ENCODE measurements at places on chromosomes 7 and 10.

GRCh38 chr7:155766966-155767916 is 45.0 kb downstream of the SHH start:
- DNase-seq = no peak

DNA sequence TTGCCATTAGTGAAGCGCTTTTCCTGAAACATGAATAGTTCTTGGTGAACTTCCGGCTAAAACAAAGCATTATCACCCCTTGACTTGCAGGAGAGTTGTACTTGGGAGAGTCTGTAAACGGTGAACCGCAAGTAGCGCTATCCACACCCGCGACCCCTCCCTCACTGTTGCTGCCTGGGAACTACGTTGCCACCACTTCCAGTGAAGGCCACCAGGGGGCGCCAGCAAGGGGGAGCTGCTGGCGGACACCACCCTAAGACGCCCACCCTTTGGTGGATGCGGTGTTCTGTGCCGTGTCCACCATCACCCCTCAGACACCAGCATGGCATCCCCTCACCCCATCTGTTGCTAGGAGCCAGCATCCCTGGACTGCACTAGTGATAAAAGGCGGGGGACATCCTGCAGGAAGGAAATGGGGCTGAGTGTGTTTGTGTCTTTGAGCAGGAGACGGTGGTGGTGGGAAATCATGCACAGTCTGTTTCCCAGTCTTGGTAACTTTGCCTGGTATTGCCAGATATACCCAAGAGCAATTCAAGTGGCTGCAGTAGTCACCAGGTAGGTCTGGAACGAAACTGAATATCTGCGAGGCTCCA is 298.2 kb downstream of the FRMD4A start:
- DNase-seq = no peak

- DNase-seq = no peak
Observed at GRCh38 chr10:22702348-22702747, 12.0 kb downstream of the PIP4K2A start.

- no peak for DNase-seq
Observed at GRCh38 chr10:57338823-57339558, 928.7 kb downstream of the IPMK start.

- DNase-seq = no peak
Observed at GRCh38 chr10:44173608-44173894, 211.3 kb downstream of the CXCL12 start.

DNA sequence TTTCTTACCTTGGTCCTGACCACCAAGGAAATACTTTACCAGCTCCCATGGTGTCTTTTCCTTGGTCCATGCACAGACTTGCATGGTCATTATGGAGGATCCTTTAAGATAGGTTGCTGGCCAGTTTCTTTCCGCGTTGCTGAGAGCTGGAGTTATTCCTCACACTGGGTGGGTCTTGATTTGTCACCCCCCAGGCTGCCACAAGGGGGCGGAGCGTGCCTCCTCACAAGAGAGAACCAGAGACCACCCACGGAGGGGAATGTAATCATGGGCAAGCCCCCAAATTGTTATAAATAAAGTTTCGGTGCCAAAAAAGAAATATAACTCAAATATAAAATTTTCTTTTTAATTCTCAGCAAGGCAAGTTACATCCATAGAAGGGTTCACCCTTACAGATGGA is 10.5 kb upstream of the TRIM24 start:
- DNase-seq = no peak

GRCh38 chr7:74430961-74431466 is 22.7 kb upstream of the GTF2IRD1 start:
- no peak for DNase-seq

DNA sequence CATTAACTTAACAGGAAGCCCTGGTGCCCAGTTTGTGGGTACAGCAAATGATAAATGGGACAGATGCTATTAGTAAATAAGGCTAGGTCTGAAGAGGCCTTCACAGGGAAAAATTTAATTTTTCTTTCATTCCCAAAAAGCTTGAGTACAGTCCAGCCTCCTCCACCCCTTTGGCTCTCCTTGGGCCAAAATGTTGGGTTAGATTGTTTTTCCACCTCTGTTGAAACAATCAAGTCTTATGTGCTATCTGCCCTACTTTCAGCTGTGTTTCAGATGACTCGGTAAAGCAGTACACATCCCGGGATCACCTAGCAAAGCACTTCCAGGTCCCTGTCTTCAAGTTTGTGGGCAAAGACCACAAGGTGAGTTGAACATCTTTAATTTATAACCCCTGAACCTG is 24.3 kb downstream of the PLA2G12B start:
- DNase-seq = no peak

DNA sequence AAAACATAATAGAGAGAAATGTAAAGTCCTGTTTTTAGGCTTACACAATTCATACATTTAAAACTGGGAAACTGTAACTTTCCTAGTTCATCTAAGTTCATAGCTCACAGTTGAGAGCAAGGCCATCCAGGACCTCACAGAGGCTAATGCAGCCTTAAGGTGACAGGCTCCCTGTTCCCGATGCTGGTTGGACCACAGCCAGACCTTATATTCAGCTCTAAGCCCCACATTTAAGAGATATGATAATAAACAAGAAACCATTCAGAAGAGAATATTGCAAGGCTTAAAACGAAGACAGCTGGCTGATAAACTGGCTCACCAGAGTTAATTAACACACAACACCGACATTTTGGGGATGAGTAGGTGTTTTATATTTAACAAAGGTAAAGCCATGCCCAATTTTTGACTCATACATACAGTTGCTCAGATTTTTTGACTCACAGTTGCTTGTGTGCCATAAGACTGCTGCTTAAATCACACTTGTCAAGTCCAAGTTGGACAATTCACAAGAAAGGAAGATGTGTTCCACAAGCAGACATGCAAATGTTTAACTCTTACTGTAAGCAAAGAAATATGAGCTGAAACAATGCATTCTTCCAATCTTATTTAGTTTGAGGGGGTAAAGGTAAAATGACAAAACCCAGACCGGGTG is 41.1 kb upstream of the TMEM213 start:
- no peak for DNase-seq

DNA sequence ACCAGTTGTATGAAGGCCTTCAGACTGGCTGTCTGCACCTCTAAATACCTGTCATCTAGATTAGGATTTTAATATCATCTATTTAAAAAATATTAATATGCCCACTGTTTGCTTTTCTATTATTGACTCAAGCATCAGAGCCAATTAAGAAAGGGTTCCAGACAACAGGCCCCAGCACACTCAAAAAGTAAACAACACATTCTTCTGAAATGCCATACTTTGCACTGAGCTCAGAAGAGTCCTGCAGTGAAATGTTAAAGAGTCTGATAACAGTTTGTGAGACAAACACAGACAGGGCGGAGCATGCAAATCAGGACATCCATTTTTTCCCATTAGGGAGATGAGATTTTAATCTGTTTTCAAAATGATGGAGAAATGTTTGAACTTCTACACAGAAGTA is 45.9 kb upstream of the KLF6 start:
- DNase-seq = no peak

DNA sequence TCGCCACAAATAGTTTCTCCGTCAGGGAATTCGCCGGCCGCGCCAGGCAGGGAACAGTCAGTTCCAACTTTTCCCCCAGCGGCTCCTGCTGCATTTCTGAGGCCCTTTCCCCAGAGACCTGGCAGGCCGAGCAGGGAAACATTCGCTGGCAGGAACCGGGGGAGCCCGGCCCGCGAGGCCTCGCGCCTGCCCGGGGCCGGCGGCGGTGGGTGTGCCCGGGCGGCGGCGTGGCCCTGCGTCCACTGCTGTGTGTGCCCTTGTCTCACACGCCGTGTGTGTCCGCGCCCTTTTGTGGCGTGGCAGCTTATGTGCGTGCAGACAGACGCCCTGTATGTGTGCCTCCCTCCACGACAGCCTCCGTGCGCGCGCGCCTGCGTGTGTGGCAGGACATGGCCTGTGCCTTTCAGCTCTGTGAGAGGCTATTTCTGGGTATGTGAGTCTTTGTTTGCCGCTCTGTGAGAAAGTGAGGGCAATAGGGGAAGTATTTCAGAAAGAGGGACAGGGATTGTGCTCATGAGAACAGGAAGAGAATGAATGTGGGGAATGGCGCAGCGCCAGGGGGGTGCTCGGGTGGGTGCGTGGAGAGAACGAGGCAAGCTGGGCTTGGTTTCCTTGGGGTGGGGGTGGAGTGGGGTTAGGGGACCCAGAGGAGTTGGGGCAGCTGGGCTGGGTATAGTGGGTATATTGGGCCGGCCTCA is 689 bp upstream of the SMARCD3 start:
- DNase-seq = peak; percentile 93

GRCh38 chr10:98267894-98268693 is at the start of gene LOXL4:
Gene LOXL4, minus strand, starts transcription at chr10:98268194. Its CDS starts 5,175 bp downstream, at chr10:98263019.
- no peak for DNase-seq

DNA sequence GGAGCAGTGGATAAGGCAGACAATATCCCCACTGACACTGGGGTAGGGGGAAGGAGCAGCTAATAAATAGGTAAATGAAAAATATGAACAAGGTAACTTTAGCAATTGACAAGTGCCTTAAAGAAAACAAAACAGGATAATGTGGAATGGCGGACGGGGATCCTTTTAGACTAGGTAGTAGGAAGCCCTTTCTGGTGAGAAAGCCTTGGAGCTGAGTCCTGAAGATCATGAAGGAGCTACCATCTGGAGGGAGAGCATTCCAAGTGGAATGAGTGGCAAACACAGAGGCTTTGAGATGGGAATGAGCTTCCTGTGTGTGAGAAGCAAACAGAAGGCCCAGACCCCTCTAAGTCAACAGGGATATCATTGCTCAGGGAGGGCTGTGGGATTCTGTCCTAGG is 16.0 kb upstream of the ATXN7L1 start:
- no peak for DNase-seq

DNA sequence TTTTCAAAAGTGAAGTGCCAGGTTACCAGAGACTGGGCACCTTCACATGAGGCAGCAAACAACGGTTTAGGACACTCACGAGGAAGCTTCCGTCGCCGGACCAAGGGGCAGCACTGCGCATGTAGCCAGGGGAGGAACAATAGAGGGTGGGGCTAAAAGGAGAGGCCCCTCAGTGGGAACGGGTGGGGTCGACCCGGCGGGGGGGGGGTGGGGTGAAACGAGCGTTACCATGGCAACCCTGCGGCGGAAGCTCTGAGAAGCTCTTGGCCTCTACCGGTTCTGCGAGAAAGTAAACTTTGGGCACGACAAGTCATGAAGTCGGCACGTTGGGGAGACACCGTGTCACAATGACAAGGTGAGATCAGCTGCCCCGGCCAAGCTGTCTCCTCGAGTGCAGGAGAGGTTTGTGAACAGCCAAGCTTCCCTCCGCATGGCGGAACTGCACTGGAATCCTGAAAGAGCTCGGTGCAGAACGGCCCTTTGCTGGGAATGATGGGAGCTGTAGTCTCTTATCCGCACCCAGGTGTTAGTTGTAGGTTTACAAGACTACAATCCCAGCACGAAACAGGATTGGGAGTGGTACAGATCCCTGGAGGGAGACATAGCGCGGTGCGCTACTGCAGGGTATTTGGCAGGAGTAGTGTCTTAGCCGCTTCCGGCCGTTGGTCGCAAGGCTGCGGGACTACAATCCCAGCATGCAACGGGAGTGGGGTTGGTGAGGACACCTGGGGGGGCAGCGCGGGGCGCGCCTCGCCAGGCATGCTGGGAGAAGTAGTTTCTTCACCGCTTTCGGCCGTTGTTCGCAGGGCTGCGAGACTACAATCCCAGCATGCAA is 72.8 kb upstream of the ZNF722 start:
- peak; percentile 89 for DNase-seq

DNA sequence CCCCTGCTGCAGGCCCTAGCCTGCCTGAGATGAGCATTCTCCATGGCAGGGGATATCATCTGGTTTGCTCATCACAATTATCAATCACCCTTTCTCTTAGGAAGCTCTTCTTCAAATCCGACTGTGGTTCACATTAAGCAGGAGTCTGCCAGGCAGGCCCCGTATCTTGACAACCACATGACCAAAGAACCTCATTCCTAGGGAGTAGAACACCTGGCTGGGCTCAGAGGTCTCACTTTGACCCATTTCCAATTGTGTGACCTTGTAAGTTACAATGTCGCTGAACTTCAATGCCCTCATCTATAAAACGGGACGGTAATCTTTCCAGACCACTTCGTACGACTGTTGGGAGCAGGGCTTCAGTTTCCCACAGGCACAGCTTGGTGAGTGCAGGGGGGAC is 156.4 kb upstream of the PCBD1 start:
- DNase-seq = no peak

DNA sequence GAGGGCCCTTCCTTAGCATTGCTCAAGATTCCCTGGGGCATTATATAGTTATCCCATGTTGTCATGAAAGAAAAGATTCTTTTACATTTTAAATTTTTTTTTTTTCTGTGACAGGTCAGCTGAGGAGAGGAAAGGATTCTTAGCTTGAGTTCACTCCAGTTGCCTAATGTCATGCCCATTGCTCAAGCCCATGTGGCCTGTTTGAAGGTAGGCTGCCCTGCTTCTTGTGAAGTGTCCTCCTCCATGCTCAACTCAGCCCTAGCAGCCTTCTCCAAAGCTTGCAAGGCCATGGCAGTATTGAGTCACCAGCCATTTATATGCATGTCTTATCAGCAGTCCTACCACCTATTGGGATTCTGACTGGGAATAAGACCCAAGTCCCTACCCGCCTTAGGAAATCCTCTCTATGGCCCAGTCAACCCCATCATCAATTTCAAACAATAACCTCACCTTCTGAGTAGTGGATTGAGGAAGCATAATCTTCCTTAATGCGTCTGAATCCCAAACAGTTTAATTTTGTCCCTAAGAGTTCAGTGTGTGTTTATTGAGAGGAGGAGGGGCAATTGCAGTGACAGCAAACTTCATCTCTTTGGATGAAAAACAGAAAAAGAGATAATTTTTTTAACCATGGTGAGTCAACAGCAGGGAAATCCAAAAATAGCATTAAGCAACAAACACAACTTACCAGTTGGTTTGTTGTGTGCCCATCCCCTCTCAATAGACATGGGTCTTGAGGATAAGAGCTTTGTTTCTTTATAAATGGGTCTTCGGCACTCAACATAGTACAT is 38.6 kb upstream of the WASL start:
- DNase-seq = no peak

- no peak for DNase-seq
Observed at GRCh38 chr10:93542358-93542791, 24.1 kb upstream of the FFAR4 start.

GRCh38 chr10:126889421-126889820 is 15.8 kb upstream of the DOCK1 start:
- no peak for DNase-seq

DNA sequence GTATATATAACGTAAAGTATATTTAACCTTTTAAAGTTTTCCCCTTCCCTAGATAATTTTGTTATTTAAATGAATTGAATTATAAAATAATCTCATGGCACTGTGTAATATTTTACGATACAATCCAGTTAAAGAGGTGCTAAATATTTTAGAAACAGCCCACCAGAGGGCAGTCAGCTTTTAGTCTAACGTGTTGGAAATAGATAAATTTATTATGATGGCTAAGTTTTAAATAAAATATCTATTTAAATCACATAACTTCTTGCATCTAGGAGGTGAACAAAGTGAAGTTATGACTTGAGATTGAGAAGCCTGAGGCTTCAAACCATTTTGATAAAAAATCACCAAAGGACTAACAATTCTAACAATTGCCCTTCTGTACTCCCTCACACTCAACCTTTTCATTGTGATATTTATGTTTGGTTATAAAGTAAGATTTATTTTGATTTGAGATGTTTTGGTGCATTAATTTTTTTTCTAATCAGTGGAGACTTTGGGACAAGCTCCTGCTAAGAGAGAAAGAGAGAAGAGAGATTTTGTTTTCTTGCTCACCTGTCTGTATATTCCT is 171.5 kb upstream of the SP4 start:
- no peak for DNase-seq

GRCh38 chr7:117038408-117038807 is 85.1 kb downstream of the ST7 start:
- no peak for DNase-seq

- peak; percentile 81 for DNase-seq
Observed at GRCh38 chr10:119608316-119609155, 11.8 kb upstream of the TIAL1 start.

Data from lower leg skin (tissue), 4 donors.